Posterior vena cava (tissue), 2 donors: ENCODE measurements at places on chromosomes 2 and 18. TPM values are rescaled to one million over a fixed set of nuclear protein-coding genes. Genes with fewer than 3 reads are reported as not detected.

DNA sequence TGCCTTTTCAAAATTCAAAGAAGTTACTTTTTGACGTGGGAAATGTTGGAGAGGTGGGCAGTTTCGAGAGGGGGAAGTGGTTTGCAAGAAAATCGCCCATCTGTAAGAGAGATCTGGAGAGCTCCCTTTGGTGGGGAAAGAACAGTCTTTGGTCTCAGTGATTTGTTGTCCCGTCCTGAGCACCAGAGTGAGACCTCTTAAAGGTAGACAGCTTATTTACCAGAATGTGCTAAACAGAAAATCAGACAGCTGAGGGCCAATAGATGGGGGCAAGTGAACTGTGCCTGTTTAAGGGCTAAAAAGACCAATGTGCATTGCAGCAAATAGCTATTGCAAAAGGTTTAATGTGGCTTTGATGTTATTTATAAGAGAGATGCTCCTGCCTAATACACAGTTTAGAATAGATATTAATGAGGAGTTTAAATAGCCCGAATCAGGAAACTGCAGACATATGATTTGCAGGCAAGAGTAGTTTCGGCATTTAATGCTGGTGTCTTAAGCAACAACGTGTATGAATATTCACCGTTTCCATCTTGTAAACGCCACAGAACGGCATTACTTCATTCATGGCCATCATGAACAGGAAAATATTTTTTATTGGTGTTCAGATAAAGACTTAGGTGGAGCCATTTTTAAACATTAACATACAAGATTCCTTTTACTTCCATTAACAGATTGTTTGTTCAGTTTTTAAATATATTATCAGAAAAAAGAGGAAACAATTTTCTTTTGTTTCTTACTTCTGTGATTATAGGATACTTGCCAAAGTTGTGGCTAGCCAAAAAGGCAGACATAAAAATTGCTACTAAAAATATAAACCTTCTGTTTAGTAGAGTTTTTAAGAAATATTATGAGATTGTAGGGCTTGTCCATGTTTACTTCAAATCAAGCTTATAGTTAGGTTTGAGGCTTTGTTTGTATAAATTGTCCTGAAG lies 29.6 kb downstream of the ARHGAP15 start:
- no peak for DNase-seq

VAMP8 gene
- 54.9 TPM for total RNA-seq

- DNase-seq: no peak
These were observed 89.4 kb downstream of the PRKRA start for GRCh38 chr2:178361588-178361987.

DNA sequence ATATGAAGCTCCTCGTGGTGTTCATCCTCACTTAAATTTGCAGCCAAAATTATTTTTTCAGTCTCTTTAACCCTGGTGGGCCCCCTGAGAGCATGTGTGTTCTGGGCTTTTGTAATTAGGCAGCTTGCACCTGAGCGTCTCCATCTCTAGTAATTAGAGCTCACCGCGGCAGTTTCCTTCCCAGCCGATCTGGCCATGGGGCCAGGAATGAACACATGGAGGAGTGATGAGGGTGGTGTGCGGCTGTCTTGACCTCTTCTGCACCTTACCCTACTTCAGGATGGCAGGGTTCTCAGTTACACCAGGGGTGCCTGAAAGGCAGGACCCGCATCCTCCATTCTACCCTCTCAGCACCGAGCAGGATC lies 98.5 kb downstream of the AFF3 start:
- DNase-seq: no peak

DNA sequence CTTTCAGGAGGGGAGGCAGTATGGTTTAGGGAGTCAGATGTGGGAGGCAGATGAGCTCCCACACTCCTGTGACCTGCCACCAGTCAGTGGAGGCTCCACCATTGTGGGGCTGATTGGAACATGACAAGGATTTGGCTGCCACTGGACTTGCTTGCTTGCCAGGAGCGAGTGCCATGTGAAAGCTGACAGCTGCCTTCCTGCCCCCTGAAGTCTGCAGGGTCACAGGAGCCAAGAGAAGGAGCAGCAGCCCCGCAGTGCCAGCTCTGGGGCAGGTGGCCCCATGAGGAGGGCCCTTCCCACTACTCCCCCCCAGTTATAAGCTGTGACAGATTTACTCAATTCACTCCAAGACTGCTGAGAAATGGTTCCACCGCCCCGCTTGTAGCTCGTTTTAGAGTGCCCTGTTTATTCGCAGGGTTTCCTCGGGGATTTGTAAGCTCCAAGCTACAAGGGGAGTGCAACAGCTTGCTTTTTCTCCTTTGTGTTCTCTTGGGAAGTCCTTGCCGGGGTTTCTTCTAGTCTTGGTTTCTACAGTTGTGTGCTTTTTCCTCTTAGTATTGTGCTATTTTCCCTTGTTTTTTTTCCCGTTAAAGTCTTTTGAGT lies 414.3 kb downstream of the MEIS1 start:
- DNase-seq: no peak

LRRTM4 gene
- 1.2 TPM for total RNA-seq

DNA sequence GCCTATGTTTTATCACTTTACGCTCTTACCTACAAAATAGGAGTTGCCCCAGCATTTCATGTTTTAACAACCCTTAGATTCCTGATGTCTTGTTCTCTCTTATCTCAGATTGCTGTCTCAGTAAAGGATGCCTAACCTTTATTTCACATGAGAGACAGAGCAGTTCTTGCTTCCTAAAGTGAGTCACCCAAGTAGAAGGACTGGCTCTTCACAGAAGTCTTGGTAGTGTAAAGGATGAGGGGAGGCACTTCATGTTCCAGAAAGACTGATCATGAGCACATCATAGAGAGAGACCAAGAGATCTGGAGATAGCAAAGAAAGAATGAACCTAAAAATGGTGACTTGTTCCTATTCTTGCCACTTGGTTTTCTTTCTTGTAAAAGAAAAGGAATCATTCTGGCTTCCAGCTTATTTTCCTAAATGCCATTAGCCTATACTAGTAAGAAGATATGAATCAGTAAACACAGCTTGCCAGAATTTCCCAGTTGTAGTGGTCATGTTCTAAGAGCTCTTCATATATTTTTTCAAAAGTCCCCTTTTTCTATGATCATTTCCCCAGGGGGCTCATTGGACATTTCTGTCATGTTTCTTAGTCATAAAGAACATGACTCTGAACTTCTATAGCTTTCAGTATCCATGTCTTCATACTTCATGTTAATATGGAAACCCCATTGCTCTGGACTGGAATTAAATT lies 54.9 kb downstream of the MAPRE2 start:
- DNase-seq: no peak

GRCh38 chr2:49858657-49859056 lies 704.3 kb upstream of the FSHR start:
- no peak for DNase-seq

- no peak for DNase-seq
These were observed 128.6 kb downstream of the BIRC6 start for GRCh38 chr2:32485399-32485798.

- DNase-seq: no peak
These were observed 212.7 kb downstream of the AGAP1 start for GRCh38 chr2:235706506-235706905.

DNA sequence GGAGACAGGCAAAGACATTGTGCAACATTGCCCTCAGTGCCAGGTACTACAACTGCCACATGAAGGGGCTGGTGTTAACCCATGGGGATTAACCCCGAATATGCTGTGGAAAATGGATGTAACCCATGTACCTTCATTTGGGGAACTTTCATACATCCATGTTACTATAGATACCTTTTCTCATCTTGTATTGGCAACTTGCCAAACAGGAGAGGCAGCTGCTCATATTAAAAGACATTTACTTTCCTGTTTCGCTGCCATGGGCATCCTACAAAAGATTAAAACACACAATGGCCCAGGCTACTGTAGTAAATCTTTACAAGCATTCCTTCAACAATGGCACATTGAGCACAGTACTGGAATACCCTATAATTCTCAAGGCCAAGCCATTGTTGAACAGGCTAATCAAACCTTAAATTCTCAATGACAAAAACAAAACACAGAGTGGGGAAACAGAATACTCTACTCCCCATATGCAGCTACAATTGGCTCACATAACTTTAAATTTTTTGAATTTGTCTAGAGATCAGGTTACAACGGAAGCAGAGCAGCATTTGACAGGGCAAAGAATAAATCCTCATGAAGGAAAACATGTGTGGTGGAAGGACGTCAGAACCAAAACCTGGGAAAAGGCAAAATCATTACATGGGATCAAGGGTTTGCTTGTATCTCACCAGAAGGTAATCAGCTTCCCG lies 1723.5 kb upstream of the LRRTM1 start:
- no peak for DNase-seq

- no peak for DNase-seq
These were observed 18.9 kb upstream of the KLHL23 start for GRCh38 chr2:169714699-169715098.

GRCh38 chr18:51668101-51668500 lies 470.6 kb upstream of the MEX3C start:
- no peak for DNase-seq

DNA sequence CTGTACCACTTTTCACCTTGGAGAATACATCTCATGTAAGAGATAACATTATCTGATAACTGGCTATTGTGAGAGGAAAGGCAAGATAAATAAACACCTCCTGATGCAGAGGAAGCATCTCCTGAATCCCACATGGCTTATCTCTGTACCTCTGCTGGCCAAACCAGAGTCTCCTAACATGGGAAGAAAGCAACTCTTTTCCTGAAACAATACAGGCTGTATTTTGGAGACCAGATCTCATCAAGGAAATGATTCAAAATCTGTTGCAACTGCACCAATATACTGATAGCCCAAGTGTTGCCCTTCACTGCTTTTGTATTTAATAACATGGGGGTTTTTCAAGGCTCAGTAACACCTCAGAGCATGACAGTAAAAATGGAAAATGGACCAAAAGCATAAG lies 106.9 kb downstream of the MREG start:
- no peak for DNase-seq

PDE11A gene
- total RNA-seq: 1.1 TPM

SCN7A gene
- total RNA-seq: 3.8 TPM
